RKO (cell line): ENCODE measurements at places on chromosomes 11 and 22.

DNA sequence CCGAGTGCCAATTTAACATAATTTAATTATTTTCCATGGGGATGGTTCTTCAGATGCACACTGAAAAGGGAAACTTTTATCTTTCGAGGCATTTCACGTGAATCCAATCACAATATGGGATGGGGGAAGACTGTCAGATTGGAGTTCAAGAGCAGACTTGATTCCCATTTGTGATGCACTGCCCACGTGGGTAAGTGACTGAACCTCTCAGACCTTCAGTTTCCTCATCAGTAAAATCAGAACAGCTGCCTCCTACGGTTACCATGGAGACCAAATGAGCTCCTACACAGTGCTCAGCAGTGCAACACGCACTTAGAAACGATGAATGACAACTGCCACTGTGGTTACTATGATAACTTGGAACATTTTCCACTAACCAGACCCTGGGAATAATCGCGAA lies 21.7 kb downstream of the KIAA0930 start:
- DNase-seq, result no peak

- DNase-seq, result no peak
Measured at GRCh38 chr11:97754976-97755375, 1265.8 kb upstream of the CNTN5 start.

- no peak for DNase-seq
Measured at GRCh38 chr11:1120532-1121330, 37.0 kb upstream of the MUC5AC start.

GRCh38 chr11:5684646-5685362 lies at the start of gene TRIM5:
TRIM5 (minus strand) TSS chr11:5685074; CDS start chr11:5680177, 4,897 bp downstream.
- DNase-seq, result peak; percentile 95

GRCh38 chr22:43385770-43386641 lies 25.8 kb upstream of the MPPED1 start:
- peak; percentile 77 for DNase-seq

DNA sequence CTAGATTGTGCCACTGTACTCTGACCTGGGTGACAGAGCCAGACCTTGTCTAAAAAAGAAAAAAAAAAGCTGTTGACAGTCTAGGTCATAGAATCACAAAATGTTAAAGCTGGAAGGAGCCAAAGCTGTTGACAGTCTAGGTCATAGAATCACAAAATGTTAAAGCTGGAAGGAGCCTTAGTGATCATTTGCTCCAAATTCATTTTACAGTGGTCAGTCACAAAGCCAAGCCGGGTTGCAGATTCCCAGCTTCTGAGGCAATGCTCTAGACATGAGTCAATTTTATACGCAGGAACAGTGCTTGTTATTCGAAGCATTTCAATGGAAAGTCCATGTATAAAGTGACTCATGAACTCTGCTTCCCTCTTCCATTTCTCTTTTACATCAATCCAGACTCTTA lies 47.4 kb downstream of the SYT13 start:
- DNase-seq, result peak; percentile 21

- peak; percentile 42 for DNase-seq
Measured at GRCh38 chr11:17395554-17395961, 7.1 kb upstream of the KCNJ11 start.

DNA sequence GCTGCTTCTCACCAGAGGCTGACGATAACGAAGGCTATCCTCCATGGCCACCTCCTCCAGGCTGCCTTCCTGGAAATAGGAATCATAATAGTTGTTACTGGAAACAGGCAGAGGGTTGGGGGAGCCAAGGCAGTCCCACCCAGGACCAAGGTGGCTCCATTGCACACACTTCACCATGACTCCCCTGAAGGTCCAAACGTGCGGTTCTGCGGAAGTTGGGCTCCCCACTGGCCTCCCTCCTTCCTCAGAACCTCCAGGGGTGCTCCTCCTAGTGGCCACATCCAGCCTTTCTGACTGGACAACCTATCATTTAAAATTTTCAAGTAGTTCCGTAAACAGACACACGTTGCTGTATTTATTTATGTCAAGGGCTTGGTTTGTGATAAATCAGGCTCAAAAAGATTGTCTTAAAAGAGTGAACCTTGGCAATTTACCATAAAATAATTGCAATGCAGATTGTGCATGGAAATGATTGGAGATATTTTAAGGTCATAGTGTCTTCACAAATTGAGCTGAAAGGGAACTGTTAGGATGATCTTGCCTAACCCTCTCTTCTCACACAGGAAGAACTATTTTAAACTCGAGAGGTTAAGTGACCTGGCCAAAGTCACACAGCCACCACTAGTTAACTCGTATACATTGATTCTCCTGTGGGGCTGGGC lies 1.4 kb upstream of the TCN2 start:
- DNase-seq, result peak; percentile 59

DNA sequence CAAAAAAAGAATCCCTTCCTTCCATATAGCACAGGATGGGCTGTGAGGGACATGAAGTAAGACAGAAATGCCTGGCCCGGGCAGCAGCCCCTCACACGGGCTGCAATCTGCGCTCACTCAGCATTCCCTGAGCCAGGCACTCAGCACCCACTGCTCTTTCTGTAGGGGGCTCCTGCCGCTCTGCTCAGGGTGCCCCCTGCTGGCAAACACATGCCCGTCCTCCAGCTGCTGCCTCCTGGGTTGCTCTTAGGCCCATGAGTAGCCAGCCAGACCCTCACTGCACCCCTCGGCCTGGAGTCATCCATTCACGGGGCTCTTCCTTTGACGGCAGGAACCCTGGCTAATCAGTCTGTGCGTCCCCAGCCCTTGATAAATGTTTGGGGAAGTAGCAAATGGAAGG lies 6.9 kb downstream of the MCAT start:
- DNase-seq, result no peak

DNA sequence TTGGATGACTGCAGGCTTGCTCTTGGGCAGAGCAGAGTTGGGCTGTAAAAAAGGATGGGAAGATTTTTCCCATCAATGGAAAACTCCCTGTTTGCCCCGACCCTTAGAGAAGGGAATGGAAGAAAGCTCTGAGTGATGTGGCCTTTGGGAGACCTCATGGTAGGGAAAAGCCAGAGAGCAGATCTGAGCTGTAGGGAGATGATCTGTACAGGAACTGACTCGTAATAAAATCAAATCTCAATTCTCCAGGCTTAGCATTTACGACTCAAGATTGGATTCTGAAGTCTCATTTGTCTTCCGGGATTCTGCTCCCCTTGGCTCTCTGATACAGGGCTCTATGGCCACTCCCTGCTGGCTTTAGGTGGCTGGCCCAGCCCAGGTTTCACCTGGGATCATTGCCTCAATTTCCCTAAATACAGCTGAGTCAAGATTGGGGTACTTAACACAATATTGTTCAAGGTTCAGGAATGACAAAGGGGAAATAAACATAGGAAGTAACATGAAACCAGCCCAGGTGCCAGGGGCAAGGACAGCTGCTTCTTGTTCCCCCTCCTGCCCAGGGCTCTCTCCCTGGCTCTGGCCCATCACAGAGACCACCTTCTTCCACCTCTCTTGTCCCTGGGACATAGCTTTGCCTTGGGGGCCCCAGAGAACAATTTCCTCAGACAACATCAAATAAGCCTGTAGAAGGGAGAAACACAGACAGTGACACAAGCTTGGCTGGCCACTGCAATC lies 38.4 kb upstream of the THY1 start:
- DNase-seq, result peak; percentile 24

- DNase-seq, result no peak
Measured at GRCh38 chr22:25970999-25971811, 198.1 kb upstream of the SEZ6L start.

GRCh38 chr22:17570851-17571631 lies 7.7 kb downstream of the SLC25A18 start:
- no peak for DNase-seq

DNA sequence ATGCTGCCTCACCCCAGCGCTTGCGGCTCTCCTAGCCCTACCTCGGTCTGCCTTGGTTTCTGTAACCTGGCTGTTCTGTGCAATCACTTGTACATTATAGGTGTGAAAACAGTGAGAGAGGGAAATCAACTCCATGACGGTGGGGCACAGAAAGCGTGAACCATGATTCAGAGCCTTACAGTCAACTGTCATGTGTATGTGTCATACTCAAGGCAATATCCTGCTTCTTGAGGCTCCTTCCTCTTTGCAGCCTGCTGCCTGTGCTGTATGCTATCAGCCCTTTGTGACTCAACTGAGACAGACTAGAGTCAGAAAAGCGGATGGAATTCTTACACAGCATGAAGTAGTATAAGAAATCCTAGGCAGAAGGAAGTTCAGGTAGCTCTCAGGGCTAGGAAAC lies 2.1 kb downstream of the NRIP3 start:
- DNase-seq, result peak; percentile 99

DNA sequence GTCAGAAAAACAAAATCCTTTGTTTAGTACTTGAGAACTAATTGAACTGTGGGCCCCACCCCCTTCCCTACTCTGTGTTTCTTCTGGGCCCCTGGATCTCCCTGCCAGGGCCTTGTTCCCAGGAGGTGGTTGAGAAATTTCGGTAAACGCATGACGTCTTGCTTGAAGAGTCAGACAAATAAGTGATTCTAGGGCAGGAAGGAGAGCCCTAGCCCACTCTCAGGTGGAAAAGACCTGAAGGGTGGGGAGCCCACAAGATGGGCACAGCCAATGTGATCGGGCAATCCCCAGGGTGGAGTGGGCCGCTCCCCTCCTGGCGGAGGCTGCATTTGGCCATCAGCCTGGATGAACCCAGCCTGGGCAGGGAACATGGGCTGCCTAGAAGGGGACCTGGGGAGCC lies 16.8 kb upstream of the P2RY2 start:
- no peak for DNase-seq

DNA sequence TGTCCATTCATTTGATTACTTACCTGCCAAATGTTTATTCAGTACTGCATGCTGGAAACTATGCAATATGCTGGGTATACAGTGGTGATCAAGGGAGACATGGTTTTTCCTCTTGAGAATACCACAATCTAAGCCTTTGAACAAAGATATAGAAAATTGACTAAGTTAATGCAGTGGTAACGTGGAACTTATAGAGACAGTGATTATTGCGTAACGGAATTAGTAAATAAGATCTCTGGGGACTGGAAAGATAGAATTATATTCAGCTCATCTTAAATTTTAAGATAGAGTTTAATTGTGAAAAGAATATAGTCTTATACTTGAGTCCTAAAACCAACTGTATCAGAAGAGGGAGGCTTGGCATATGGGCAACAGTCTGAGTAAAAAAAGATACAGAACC lies 129.5 kb downstream of the UVRAG start:
- no peak for DNase-seq

DNA sequence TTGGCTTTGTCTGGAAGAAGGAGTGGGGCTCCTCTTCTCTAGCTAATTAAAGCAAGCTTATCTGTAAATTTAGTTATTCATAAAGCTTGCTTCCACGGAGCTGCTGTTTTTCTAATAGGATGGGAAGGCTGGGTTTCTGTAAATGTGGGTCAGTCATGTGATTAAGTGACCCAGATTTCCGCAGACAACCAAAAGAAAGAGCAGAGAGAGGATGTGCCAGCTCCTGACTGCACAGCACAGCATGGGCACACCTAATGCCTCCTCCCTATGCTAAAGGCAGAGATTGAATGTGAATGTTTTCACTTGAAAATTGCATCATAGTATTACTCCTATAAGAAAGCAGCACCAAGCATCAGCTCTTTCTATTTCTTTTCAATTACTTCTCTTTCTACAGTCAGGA lies 160.2 kb downstream of the FAT3 start:
- DNase-seq, result no peak

GRCh38 chr22:26619510-26619909 lies 1.7 kb upstream of the CRYBB1 start:
- no peak for DNase-seq

GRCh38 chr11:83410605-83411565 lies 124.7 kb upstream of the CCDC90B start:
- DNase-seq, result peak; percentile 5

DNA sequence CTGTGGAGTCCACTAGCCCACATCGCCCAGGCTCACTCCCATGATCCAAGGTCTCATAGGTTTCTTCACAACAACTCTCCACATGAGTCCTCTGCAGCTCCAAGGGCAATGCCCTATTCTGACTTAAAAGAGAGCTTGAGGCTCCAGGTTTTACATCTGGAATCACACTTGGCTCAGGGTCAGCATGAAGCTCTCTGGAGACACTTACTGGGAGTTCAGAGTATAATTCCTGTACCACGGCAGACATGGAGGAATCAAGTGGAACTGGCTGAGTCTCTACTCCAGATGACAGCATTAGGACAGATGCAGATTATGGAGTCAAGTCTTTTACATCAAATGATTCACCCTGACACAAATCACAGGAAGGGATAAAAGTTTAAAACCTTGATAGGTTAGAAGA lies 11.4 kb downstream of the PRR14L start:
- DNase-seq, result no peak

GRCh38 chr22:37229805-37230672 lies 14.0 kb downstream of the RAC2 start:
- DNase-seq, result peak; percentile 37
